ENCODE measurements at places on chromosomes 11 and 22. TPM values are rescaled to one million over a fixed set of nuclear protein-coding genes. Genes with fewer than 3 reads are reported as not detected.

- no peak for DNase-seq
Observed at GRCh38 chr11:45724153-45724552, 58.7 kb upstream of the CHST1 start.

DNA sequence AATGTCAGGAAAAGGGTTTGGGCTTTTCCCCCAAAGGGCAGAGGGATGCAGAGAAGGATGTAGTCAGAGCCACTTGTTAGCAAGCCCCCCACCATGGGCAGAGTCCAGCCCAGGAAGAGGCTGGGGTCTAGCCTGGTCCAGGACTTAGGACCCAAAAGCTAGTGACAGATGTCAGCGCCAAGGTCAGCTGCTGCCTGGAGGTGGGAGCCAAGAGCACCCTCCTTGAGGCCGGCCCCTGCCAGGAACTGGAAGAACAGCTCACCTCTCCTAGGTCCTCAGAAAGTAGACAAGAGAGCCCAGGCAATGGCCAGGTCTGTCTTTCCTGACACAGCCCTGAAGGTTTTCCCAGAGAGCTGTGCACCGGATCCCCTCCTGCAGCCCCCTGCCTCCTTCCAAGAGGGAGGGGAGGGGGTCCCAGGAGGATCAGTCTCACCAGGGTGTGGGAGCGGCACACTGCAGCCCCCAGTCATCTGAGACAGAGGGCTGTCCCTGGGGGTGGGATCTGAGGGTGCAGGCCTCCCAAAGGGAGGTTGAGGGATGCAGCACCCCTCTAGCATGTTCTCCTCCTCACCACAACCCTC, 14.6 kb upstream of the ARHGEF17 start:
- DNase-seq = no peak

DNA sequence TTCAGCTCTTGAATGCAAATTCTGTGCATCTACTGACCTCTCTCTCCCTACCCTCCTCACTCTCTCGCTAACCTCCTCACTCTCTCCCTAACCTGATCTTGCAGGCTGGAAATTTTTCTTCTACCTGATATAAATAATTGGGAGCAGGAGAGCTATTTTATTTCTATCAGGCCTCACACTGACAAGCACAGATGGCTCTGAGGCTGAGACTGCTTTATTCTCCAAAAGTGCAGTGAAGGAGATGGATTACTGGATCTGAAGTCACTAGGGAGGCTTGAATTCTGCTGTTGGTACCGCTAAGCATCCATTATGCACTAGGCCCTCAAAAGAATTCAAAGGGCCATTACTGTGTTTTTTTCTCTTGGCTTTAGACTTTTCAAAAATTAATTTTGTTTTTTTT, 19.4 kb upstream of the LDHA start:
- no peak for DNase-seq

GRCh38 chr22:23147617-23148387, 2.5 kb downstream of the RAB36 start:
- DNase-seq = no peak

DNA sequence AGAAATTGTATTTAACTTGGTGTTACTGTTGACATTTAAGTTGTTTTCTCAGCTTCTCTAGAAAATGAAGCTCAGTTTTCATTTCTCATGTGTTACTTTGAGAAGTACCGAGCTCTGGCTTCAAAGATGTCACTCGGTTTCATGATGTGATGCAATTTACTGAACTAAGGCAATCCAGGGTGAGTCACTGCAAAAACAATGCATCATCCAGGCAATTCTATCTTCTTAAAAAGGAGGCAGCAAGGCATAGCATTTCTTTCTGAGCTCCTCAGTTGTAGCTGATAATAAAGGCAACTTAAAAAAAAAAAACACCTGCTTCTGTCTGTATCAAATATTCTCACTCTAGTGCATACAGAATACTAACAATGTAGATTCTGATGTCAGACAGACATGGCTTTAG, 91.1 kb upstream of the KCNA4 start:
- peak; percentile 70 for DNase-seq

DNA sequence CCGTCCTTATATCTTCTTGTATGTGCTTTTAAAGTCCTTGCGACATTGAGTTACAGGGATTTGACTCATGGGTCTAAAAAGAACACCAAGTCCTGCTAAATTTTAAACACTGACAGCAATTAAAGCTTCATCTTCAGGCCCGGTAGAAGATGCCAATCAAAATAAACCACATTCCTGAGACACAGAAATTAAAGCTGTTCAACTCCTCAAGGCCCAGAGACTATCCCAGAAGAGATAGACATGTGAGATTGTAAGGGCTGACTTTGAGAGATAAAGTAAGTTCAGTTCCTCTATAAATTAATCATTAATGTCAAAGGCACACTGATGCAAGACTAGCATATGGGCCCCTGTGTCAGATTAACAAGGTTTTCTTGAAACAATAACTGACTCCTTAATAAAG, 49.8 kb downstream of the OSBPL5 start:
- DNase-seq = no peak

GRCh38 chr11:92739491-92739890, 230.0 kb upstream of the MTNR1B start:
- no peak for DNase-seq

GRCh38 chr22:49936973-49937757, 18.7 kb downstream of the CRELD2 start:
- DNase-seq = no peak

The CHEK2 gene
- total RNA-seq = 20.0 TPM

GRCh38 chr11:35271031-35271430, 132.1 kb downstream of the CD44 start:
- no peak for DNase-seq

GRCh38 chr11:45431046-45432018, 145.2 kb upstream of the SYT13 start:
- DNase-seq = no peak

The DDX25 gene
- total RNA-seq = not detected

The PVALB gene
- total RNA-seq = not detected

The TYR gene
- not detected for total RNA-seq

The KCNQ1OT1 gene
- 0.18 TPM for total RNA-seq

DNA sequence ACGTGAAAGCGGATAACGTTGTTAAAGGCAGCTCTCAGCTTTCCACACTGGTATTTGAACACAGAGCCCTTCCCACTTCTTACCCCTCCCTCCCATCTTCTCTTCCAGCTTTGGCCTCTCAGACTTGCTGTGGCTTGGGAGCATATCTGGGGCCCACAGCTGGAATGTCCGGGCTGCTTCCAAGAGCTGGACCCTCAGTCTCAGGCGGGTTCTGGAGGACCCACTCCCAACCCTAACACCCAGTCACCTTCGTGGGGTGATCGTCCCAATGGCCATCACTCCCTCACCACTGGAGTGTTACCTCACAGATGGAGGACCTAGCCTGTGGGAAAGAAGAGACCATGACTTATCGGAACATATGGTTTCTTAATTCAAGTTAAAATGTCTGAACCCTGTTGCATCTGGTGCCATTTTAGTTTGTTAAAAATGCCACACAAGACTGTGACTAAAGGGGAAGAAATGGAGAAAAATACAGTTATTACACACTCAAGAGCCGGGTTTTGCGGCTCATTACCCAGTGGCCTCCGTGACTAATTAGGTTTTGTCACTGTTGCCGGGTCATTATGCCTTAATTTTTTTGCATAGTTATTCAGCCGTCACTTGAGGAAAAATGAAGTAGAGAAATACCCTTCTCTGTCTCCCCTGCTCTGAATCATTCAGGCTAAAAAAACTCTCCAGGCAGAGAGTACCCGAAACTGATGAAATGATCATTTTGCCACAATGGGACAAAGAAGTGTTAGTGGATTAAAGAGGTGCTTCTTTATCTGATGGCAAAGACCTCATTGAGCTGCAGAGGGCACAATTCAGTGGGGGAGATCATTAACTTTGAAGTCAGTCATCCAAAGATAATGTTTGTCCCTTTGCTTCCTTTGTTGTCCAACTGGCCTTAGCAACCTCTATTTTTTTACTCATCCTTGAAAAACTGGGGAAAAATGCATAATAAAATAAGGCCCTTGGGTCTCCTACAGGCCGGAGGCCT, 87.2 kb upstream of the HTATIP2 start:
- DNase-seq = no peak

DNA sequence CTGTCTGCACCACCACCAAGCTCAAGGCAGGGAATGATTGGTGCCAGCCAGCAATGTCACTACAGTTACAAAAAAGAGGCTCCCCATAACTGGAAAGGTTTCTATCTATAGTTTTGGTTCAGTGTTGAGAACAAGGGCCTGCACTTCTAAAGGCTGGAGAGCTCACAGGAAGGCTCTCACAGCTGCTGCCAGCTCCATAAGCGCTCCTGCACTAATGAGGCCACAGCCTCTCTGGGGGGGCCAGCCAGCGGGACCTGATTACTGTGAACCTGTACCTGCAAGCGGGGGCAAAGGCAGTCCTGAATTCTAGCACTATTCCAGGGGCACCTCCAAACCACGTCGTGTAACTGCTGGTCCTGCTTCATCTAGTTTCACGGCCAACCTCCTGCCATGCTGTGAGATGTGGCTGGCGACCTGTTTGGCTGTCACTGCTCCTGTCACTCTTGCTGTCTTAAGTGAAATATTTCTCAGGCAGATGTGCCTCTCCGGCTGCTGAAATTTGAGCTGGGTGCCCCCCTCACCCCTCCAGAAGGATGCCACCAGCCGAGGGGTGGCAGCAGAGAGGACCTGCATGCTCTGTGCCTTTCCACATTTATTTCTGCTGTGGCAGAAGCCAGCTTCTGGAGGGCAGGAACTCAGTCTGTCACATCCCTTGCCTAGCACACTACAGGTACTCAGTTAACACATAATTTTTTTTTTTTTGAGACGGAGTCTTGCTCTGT, 53.3 kb upstream of the ARFGAP3 start:
- no peak for DNase-seq

DNA sequence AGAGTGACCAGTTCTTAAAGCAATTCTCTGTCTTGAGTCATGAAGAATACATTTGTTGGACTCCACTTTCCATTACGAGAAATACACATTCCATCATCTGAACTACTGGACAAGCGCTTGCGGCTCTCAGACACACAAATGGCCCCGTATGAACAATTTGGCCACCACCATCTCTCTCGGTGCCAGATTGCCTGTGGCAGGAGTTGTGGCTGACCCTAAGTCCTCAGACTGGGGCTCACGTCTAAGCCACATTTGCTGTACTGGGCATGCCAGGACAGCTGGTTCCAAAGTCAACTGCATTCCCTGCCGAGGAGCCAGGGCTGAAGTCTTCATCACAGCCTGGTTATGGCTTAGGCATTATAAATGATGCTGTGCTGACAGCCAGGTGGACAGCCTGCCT, 227.5 kb downstream of the MIAT start:
- DNase-seq = no peak

GRCh38 chr22:29580200-29580810, 608 bp downstream of the NIPSNAP1 start:
- DNase-seq = no peak

- DNase-seq = no peak
Observed at GRCh38 chr11:100774859-100775258, 87.8 kb downstream of the ARHGAP42 start.

GRCh38 chr11:34616830-34617504, 3.9 kb upstream of the EHF start:
- DNase-seq = no peak

DNA sequence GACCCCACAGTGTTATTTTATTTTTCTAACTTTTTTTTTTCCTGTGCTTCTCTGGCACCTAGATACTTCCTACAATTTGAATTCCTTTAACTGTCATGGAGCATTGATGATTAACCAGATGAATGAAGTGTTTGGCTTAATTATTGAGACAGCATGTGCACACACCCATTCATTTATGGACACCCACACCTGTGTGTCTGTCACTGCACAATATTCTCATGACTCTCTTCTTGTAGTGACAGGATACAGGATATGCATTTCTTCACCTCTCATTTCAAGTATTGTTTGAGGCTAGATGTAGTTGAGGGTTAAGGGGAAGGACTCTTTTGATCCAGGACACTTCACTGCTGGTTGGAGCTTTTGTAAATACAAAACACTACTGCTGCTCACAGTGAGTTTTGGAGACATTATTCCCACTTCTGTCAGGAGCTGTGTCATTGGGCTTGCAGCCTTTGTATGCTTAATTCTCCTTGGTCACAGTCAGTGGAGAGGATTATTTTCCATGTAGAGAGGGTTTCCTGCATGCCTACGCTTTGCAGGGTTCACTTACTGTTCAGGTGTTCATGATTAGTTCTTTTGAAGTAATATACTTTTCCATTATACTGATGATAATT, 33.5 kb downstream of the SPECC1L start:
- no peak for DNase-seq

The OR51B2 gene
- total RNA-seq = 4.4 TPM

GRCh38 chr11:134659882-134660281, 247.8 kb upstream of the B3GAT1 start:
- DNase-seq = no peak

DNA sequence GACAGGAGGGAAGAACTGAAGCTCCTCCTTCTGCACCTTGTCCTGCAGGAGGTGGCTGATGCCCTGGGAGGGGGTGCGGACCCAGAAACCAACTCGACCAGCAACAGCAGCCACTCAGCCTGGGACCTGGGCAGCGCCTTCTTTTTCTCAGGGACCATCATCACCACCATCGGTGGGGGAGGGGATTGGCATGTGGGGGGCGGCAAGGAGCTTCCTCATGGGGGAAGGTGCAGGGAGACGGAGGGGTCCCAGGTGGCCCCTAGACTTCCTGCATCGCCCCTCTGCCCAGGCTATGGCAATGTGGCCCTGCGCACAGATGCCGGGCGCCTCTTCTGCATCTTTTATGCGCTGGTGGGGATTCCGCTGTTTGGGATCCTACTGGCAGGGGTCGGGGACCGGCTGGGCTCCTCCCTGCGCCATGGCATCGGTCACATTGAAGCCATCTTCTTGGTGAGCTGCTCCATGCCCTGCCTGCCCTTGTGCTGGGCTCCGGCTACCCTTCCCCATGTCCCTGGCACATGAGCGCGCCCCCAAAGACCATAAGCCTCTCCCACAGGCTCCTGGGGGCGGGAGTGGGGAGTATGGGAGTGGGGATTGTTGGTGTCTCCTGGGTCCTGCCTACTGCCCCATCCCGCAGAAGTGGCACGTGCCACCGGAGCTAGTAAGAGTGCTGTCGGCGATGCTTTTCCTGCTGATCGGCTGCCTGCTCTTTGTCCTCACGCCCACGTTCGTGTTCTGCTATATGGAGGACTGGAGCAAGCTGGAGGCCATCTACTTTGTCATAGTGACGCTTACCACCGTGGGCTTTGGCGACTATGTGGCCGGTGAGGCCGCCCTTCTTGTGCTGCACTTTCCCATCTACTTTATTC, 3.1 kb upstream of the CATSPERZ start:
- DNase-seq = no peak

- DNase-seq = no peak
Observed at GRCh38 chr22:31891366-31892079, 52.8 kb upstream of the YWHAH start.

The CENATAC gene
- total RNA-seq = 12.4 TPM

The OR52R1 gene
- not detected for total RNA-seq
